Glomerular endothelial cell (primary cell): ENCODE measurements at places on chromosomes 5 and 9. TPM values are rescaled to one million over a fixed set of nuclear protein-coding genes. Genes with fewer than 3 reads are reported as not detected.

Gene LHX6
- 31.7 and 32.0 TPM in 2 replicates for total RNA-seq

DNA sequence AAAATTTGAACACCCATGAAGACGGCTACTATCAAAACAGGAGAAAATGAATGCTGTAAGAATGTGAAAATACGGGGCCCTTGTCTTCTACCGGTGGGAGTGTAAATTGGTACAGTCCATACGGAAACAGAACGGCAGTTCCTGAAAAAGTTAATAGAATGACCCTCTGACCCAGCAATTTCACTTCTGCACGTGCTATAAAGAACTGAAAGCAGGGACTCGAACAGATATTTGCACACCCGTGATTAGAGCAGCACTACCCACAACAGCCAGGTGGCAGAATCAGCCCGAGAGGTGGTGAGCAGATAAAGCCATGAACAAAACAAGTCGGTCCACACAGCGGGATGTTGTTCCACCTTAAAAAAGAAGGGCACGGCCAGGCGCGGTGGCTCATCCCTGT, 22.6 kb upstream of the SLC12A7 start:
- no peak for DNase-seq

- no peak for DNase-seq
These were observed 197.4 kb upstream of the ISL1 start for GRCh38 chr5:51185850-51186329.

Gene MSMP
- total RNA-seq = 1.6 and 7.9 TPM in 2 replicates

Gene MPDZ
- 40.9 and 50.1 TPM in 2 replicates for total RNA-seq
